H9 (cell line): ENCODE measurements at places on chromosomes 6 and 20. TPM values are rescaled to one million over a fixed set of nuclear protein-coding genes. Genes with fewer than 3 reads are reported as not detected.

- no peaks in the 10 kb centered on the region for H3K4me1 ChIP-seq
- no peaks in the 10 kb centered on the region for H3K27me3 ChIP-seq
- no peak overlapping the region for H3K4me3 ChIP-seq
- peaks cover 87% of the 10 kb centered on the region for H3K36me3 ChIP-seq
Observed at GRCh38 chr6:36608788-36609563, 14.8 kb downstream of the SRSF3 start.

GRCh38 chr6:159724778-159725177 lies 2.5 kb upstream of the WTAP start:
- DNase-seq: no peak
- H3K27ac ChIP-seq: no peak overlapping the region
- peaks cover 14% of the 10 kb centered on the region for H3K36me3 ChIP-seq

Gene RIPPLY2
- total RNA-seq: 0.90 TPM in 2 replicates

- H3K4me3 ChIP-seq: no peak overlapping the region
- no peak for DNase-seq
- no peak overlapping the region for H3K27ac ChIP-seq
- no peaks in the 10 kb centered on the region for H3K36me3 ChIP-seq
Observed at GRCh38 chr20:10718661-10719060, 44.9 kb upstream of the JAG1 start.

GRCh38 chr6:36314221-36315014 lies 22.3 kb downstream of the BNIP5 start:
- DNase-seq: no peak
- H3K27ac ChIP-seq: no peak overlapping the region
- H3K27me3 ChIP-seq: no peaks in the 10 kb centered on the region
- H3K4me3 ChIP-seq: no peak overlapping the region
- H3K4me1 ChIP-seq: no peaks in the 10 kb centered on the region

Gene SPTLC3
- 0.42 and 0.68 TPM in 2 replicates for total RNA-seq

DNA sequence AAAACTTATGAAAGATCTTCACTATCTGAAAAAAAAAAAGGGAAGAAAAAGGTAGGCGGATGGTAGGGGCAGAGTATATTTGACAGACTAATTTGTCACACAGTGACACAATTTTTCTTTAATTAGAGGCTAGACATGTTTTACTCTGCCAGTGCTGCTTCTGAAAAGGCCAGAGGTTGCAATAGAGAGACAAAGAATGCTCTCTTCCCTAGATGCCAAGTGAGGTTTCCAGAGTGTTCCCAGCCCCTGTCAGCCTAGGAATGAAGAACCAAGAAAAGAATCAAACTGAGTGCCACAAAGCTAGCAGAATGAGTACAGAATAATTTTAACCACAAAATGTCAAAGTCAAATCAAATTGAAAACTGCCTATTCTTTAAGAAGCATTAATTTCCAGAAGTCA lies 13.0 kb downstream of the PNISR start:
- no peak overlapping the region for H3K27ac ChIP-seq
- no peaks in the 10 kb centered on the region for H3K4me1 ChIP-seq
- no peak for DNase-seq
- H3K4me3 ChIP-seq: no peak overlapping the region
- H3K36me3 ChIP-seq: peaks cover 55% of the 10 kb centered on the region

Gene CRISP2
- not detected in 2 replicates for total RNA-seq

DNA sequence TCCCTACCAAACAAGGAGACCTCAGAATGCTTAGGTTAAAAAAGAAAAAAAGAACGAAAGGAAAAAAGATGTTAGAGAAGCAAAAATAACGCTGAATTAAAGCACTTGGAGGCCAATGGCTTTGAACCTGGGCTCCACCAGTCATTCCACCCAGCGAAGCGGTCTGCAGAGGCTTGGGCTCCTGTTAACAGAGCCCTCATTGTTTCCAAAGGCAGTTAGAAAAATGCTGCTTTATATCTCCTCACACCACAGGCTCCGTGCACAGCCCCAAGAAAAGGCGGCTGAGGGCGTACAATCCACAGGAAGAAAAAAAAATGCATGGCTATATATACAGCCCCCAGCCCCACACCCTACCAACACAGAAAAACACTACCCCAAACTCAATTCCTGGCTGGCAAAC lies 255.9 kb downstream of the FOXC1 start:
- H3K27ac ChIP-seq: no peak overlapping the region
- H3K4me3 ChIP-seq: no peak overlapping the region
- no peak for DNase-seq
- H3K27me3 ChIP-seq: no peaks in the 10 kb centered on the region

- no peaks in the 10 kb centered on the region for H3K27me3 ChIP-seq
- peak; percentile 46 for DNase-seq
- no peaks in the 10 kb centered on the region for H3K36me3 ChIP-seq
- H3K4me1 ChIP-seq: peaks cover 6% of the 10 kb centered on the region; the same call in 1 of the 2 replicates
Observed at GRCh38 chr20:49450281-49450721, 32.2 kb downstream of the KCNB1 start.

GRCh38 chr20:63765082-63765873 lies 25.7 kb downstream of the SLC2A4RG start:
- H3K4me1 ChIP-seq: no peaks in the 10 kb centered on the region
- H3K27me3 ChIP-seq: no peaks in the 10 kb centered on the region; the same call in 1 of the 2 replicates
- no peak for DNase-seq
- H3K27ac ChIP-seq: no peak overlapping the region

GRCh38 chr6:118641042-118641441 lies 10.3 kb downstream of the CEP85L start:
- H3K36me3 ChIP-seq: no peaks in the 10 kb centered on the region
- H3K27ac ChIP-seq: no peak overlapping the region
- no peak overlapping the region for H3K4me3 ChIP-seq
- no peak for DNase-seq
- no peaks in the 10 kb centered on the region for H3K4me1 ChIP-seq

- H3K4me1 ChIP-seq: no peaks in the 10 kb centered on the region
- H3K27me3 ChIP-seq: no peaks in the 10 kb centered on the region
- peak; percentile 84 for DNase-seq
- no peak overlapping the region for H3K27ac ChIP-seq
Observed at GRCh38 chr6:76876922-76877553, 586.3 kb downstream of the HTR1B start.

Gene GPR6
- total RNA-seq: 0.20 TPM in 1 of 2 replicates, not detected in the other

DNA sequence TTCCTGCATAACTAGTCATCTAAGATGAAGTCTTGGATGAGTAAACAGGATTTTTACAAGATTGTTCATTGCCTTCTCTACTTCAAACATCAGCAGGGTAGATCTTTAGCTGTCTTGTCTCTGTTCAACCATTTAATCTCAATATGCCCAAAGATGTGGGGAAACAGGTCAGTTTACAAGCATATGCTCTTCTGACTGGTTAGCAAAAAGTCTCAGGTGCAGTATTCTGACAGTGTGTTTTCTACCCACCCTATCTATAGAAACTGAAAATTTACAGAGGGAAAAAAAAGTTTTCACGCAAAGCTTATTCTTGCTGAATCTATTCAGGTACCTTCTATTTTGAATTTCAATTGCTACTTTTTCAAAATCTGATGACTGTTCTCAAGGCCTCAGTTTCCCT lies 29.0 kb downstream of the MAP3K5 start:
- DNase-seq: no peak
- no peaks in the 10 kb centered on the region for H3K27me3 ChIP-seq
- H3K4me3 ChIP-seq: no peak overlapping the region
- H3K4me1 ChIP-seq: peaks cover 1% of the 10 kb centered on the region; the same call in 1 of the 2 replicates

Gene PRR18
- 0.11 TPM in 1 of 2 replicates, not detected in the other for total RNA-seq

- H3K27ac ChIP-seq: peak overlapping the region; percentile 7
- no peak for DNase-seq
- H3K36me3 ChIP-seq: peaks cover 6% of the 10 kb centered on the region; the same call in 1 of the 2 replicates
- no peaks in the 10 kb centered on the region for H3K27me3 ChIP-seq
Observed at GRCh38 chr6:35023091-35024000, 117.8 kb downstream of the TCP11 start.
